ENCODE measurements at places on chromosomes 5 and 9. TPM values are rescaled to one million over a fixed set of nuclear protein-coding genes. Genes with fewer than 3 reads are reported as not detected.

DNA sequence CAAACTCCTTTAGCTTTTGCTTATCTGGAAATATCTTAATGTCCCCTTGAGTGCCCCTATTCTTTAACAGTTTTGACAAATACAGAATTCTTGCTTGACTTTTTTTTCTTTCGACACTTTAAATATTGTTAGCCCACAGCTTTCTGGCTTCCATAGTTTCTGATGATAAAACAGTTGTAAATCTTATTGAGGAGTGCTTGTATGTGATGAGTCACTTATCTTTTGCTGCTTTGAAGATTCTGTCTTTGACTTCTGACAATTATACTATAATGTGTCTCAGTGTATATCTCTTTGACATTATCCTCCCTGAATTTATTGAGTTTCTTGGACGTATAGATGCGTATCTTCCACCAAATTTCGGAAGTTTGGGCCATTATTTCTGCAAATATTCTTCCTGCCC is 21.6 kb downstream of the FBXL17 start:
- no peak for DNase-seq

DNA sequence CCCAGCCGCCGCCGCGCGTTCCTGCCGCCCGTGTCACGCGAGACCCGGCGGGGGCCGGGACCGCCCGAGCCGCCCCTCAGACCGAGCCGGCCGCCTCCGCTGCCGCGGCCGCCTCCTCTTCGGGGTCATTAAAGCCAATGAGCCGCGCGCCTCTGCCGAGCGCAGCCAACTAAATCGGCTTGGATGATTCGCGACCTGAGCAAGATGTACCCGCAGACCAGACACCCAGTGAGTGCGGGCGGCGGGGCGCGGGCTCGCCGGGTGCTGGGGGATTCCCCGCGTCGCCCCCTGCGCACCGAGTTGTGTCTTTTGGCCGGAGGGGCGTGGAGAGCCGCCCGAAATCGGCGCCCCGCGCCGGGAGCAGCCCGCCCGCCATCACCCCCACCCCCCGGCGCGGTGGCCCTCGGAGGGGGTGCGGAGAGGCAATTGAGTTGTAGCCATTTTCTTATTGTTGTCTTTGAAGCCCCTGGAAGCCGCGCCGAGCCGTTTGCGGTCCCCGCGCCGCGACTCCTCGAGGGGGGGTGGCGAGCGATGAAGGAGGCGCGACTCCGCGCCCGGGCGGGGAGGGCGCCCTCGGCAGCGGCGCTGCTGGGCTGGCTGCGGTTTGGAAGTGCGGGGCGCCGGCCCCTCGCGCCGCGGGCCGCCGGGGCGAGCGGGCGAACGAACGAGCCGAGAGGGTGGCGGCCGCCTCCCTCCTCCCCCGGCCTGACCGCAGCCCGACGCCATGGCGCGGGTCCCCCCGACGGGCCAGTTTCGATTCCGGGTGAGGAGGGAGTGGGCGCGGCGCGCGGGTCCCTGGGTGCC is 1.0 kb downstream of the TLE4 start:
- DNase-seq = peak; percentile 40

GRCh38 chr9:113593682-113594281 is 130.3 kb downstream of the RGS3 start:
- peak; percentile 98 for DNase-seq

GRCh38 chr5:113263545-113263944 is 171.2 kb downstream of the TSSK1B start:
- DNase-seq = peak; percentile 49

- no peak for DNase-seq
Observed at GRCh38 chr9:94813379-94813778, 86.9 kb downstream of the AOPEP start.

GRCh38 chr9:19411316-19411715 is 2.5 kb downstream of the ACER2 start:
- DNase-seq = peak; percentile 76

- DNase-seq = no peak
Observed at GRCh38 chr9:19517202-19517942, 108.6 kb downstream of the ACER2 start.

GRCh38 chr5:95862671-95863382 is 40.3 kb upstream of the GLRX start:
- DNase-seq = no peak

DNA sequence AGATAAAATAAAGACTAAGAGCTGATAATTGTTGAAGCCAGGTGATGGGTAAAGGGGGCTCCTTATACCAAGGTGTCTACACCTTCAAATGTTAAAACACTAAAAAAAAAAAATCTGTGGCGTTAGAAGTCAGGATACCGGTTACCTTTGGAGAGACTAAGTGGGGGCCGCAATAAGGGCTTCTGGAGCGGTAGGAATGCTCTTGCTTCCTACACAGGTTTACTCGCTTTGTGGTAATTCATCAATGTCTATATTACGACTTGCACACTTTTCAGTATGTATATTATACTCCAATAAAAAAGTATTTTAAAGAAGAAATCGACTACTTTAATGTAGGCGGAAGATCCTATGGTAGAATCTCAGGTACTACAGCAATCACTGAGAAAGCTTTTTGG is 12.5 kb downstream of the MRPS27 start:
- DNase-seq = no peak

DNA sequence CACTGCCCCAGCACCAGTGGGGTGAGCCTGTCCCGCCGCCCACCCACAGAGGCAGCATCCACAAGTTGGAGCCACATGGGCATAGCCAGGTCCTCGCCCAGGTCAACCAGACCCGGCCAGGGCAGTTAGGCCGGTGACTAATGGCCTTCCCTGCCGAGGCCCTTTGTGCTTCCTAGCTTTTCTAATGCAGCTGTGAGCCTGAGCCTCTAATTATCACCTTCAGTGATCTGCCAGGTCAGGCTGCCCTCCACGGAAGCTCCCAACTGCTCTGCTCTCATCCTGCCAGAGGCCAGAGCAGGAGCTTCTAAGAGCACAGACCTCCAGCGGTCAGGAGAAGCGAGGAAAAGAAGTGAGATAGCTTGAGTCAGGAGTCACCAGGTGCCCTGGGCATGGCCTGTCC is 87.1 kb upstream of the PPP1R26 start:
- no peak for DNase-seq

DNA sequence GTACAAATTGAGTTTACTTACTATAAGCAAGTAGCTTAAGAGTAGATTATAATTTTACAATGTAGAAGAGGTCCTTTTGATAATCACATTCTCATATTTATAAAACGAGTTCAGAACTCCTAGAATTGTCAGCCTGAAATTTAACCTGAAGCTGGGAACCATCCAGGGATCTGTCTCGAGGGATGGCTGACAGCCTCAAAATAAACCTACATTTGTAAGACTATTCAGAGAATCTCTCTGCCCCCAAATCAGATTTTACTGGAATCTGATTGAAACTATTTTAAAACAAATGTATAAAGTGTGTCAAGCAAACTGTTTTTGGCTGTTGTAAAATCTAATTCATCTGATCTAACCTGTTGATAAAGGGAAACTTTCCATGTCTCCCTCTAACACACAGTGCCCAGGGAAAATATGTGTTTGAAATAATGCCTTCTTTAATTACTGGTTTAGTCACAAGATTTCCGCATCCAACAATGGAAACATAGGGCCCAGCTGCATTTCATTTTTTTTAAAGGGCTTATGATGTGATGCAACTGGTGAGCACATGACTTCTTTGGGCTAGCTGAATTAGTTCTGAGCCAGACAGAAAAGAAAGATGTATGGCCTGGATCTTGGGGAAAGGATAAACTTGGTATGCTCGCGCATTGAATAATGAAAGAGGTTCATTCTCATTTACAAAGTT is 30.3 kb downstream of the SLC25A46 start:
- peak; percentile 83 for DNase-seq

GRCh38 chr9:96021551-96022444 is 146.3 kb downstream of the ERCC6L2 start:
- no peak for DNase-seq

DNA sequence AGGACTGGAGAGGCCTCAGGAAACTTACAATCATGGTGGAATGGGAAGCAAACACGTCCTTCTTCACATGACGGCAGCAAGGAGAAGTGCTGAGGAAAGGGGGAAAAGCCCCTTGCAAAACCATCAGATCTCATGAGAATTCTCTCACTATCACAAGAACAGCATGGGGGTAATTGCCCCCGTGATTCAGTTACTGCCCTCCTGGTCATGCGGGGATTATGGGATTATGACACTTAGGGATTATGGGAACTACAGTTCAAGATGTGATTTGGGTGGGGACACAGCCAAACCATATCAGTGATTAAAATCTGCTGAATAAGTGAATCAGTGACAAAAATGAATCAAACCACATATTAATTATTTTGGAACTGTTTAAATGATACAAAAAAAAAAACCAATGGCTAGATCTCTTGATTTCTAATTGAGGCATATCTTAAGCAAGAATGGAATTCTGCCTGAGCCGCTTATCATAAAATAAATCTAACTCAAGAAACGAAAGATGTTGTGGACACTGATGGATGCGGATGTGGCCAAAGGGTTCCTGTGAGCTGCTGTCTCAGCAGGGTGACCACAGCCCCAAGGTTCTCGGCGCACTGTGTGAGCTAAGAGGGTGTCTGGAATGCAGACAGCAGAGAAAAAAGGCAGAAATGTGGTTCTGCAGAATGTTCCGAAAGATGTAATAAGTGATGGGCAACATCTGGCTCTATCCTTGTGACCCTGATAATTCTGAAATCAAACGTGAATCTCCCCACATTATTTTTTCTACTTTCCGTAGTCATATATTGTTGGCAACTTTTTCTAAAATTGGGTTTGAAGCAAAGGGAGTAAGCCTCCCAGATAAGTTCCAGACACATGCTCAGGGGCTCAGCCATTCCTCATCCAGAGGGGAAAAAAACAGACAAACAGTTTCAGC is 107.2 kb upstream of the ICE1 start:
- no peak for DNase-seq

- peak; percentile 56 for DNase-seq
Observed at GRCh38 chr9:112793213-112793810, 42.8 kb downstream of the SNX30 start.

GRCh38 chr9:112520656-112521055 is 34.0 kb downstream of the KIAA1958 start:
- no peak for DNase-seq

GRCh38 chr5:80093796-80094195 is 58.6 kb downstream of the THBS4 start:
- DNase-seq = no peak

GRCh38 chr9:106707738-106708474 is 155.1 kb upstream of the ZNF462 start:
- no peak for DNase-seq

- no peak for DNase-seq
Observed at GRCh38 chr5:20528471-20528870, 540.5 kb upstream of the CDH18 start.

DNA sequence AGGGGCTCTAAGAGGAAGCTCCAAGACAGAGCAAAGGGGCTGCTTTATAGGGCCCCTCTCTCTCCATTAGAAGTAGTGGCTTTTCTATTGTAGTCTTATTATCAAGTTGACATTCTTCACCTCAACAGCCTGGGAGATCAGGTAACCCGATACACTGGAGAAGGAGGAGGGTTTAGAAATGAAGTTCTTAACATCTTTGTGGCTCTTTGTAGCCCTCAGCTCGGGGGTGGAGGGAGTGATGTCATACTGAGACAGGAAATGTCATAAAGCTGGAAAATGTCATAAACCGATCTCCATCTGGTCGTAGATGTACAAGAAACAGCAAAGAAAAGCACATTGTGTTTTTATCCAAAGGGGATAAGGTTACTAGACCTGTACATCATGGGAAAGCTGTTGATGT is 17.9 kb downstream of the PDZD2 start:
- no peak for DNase-seq

BHMT2 gene
- 0.56 TPM for total RNA-seq

ZDHHC11 gene
- total RNA-seq = 0.36 TPM

PCDH1 gene
- total RNA-seq = 0.83 TPM

FIBCD1 gene
- 1.1 TPM for total RNA-seq
